ENCODE measurements at places on chromosomes 12 and 14.

DNA sequence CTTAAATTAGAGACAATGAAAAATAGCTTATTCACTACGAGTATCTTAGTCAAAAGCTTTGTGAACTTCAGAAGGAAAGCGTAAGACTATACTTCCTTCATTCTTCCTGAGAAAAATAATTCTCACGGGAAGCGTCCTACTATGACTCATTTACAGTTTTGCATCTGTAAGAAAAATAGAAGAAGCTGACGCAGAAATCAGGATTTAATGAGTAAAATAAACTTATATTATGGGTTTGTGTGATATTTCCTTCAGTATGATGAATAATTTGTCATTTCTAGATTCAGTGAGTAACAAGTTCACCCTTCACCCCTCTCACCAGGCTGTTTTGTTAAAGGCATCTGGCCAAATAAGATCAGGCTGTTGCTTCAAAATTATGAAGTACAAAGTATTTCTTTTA is 17.8 kb upstream of the PDE3A start:
- peak; percentile 48 for DNase-seq

DNA sequence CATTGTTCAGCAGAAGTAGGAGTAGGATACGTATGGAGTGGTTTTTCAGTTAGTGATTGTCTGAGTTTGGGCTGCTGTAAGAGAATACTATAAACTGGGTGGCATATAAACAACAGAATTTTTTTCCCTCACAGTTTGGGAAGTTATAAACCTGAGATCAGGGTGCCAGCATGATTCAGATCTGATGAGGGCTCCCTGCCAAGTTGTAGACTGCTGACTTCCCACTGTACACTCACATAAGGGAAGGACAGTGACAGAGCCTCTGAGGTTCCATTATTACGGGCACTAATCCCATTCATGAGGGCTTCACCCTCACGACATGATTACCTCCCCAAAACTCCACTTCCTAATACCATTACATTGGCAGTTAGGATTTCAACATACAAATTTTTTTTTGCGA is 50.7 kb downstream of the ACSM4 start:
- no peak for DNase-seq

- no peak for DNase-seq
These were observed 5.0 kb downstream of the USP30 start for GRCh38 chr12:109057376-109057775.

- DNase-seq = peak; percentile 41
These were observed 29.0 kb downstream of the CAPRIN2 start for GRCh38 chr12:30725739-30726138.

DNA sequence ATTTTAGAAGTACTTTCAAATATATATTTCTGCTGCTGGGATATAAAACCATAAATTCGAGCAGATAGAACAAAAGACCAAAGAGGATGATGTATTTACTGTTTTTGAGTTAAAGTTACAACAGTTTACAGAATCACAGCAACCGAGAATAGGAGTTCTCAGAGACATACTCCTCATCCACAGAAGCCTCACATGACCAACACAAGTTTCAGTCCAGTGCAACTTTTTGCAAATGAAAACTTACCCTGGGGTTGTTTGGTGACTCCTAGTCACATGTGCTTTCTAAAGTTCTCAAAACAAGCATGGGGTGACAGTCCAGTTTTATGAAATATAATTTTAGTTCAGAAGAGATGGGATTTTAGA is 117.1 kb downstream of the PRKCH start:
- DNase-seq = no peak

DNA sequence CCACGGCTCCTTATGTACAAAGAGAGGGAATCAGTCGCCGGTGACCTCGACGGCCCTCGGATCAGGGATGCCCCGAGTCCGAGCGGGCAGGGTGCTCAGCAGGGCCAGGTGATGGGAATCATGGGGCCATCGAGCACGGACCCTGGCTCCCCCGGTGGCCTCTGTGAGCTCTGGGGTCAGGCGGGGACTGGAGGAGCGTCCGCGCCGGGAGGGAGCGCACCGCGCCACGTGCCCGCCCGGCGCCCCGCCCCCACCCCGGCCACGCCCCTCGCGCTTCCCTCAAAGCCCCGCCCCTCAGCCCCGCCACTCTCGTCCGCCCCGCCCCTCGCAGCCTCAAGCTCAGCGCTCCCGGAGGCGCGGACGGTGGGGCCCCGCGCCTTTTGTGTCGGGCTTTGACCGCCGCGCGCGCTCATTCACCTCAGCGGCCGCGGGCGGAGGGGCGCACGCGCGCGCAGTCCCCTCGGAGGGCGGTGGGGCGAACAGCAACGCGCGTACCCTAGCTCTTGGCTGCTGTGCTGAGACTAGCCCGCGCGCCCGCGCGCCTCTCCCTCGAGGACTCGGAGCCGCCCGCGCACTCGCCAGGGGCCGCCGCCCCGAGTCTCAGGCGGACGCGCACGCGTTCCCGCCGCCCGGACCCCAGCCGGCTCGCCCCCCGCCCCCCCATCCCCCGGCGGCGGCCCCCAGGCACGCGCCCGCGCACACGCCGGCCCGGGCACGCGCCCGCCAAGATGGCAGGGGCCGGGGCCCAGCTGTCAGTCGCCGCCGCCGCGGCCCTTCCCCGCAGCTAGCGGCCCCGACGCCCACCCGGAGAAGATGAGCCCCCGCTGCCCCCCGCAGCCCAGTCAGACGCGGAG is 93.9 kb upstream of the EVL start:
- DNase-seq = peak; percentile 88
